PC-3 (cell line): ENCODE measurements at places on chromosomes 12 and 14. TPM values are rescaled to one million over a fixed set of nuclear protein-coding genes. Genes with fewer than 3 reads are reported as not detected.

Gene DAO
- total RNA-seq, result not detected in 2 replicates

DNA sequence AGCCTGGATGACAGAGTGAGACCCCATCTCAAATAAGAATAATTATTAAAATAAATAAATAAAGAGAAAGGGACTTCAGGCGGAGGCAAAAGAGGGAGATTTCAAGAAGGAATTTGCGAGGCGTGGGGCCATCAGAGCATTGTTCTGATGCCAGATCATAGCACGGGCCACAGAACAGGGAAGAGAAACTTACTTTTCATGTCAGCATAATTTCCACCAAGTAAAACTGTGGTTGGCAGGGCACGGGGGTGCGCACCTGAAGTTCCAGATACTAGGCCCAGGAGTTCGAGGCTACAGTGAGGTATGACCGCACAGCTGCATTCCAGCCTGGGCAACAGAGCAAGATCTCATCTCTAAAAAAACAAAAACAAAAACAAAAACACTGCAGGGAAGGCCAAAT lies 11.0 kb upstream of the PLBD1 start:
- H3K4me1 ChIP-seq, result no peaks in the 10 kb centered on the region
- H3K27ac ChIP-seq, result no peak overlapping the region
- DNase-seq, result no peak
- no peak overlapping the region for H3K4me3 ChIP-seq

Gene MBD6
- total RNA-seq, result 13.1 and 13.2 TPM in 2 replicates

Gene INHBC
- not detected in 2 replicates for total RNA-seq

DNA sequence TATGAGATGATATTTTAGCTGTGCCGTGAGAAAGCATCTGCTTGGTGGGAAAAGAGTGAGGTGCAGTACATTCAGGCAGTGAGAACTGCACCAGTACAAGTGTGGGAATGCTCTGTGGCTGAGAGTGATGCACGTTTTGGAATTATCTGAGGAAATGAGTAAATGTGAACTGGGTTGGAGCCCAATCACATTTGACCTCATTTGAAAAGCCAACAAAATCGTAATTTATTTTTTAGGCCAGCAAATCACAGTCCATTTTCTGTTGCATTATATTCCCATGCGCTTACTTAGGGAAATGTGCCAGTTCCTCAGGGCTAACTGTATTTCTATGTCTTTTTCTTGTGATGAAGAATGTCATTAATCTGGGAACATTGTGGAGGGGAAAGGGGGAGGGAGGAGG lies 77.3 kb downstream of the SNAPC1 start:
- no peak overlapping the region for H3K4me3 ChIP-seq
- peak; percentile 22 for DNase-seq
- H3K27me3 ChIP-seq, result no peaks in the 10 kb centered on the region
- peak overlapping the region; percentile 73 for H3K27ac ChIP-seq

Gene FGF6
- total RNA-seq, result not detected in 2 replicates

DNA sequence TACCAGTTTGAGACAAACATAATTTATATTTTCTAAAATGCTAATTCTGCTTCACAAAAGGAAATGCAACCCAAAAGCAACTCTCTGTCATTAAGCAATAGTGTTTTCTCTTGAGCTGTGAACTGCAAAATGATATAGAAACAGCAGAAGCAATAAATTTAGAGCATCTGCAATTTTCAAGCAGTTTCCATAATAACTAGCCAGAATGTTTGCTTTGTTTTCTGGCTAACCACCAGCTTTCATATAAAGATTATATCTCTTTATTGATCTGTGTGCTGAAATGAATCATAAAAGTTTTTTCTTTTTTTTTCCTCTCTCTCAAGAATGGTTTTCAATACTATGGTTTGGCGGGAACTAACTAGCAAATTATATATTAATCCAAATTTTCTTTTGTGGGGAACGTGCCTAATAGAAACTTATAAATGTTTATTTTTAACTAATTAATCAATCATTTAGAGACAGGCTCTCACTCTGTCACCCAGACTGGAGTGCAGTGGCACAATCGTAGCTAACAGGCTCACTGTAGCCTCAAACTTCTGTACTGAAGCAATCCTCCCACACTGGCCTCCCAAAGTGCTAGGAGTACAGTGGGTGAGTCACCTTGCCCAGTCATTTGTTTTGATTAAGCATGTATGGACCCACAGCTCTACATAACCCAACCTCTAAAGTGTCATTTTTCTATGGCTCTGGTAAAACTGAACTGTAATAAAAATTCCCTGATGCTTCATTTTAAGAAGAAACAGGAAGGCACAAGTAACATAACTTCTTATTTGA lies 830.1 kb upstream of the MGAT4C start:
- H3K4me3 ChIP-seq, result no peak overlapping the region
- no peaks in the 10 kb centered on the region for H3K36me3 ChIP-seq
- peaks cover 21% of the 10 kb centered on the region for H3K4me1 ChIP-seq
- peak overlapping the region; percentile 79 for H3K27ac ChIP-seq

- peaks cover 41% of the 10 kb centered on the region for H3K27me3 ChIP-seq
- DNase-seq, result no peak
- no peaks in the 10 kb centered on the region for H3K4me1 ChIP-seq
- H3K4me3 ChIP-seq, result no peak overlapping the region
These were observed 285.6 kb upstream of the FKBP4 start for GRCh38 chr12:2509137-2509536.

GRCh38 chr12:61490526-61491498 lies 769.4 kb upstream of the USP15 start:
- no peak overlapping the region for H3K4me3 ChIP-seq
- peak; percentile 45 for DNase-seq
- no peak overlapping the region for H3K27ac ChIP-seq
- 0 out of 2 replicates have a peak, but pooled peaks cover 3% of the 10 kb centered on the region for H3K4me1 ChIP-seq
- no peaks in the 10 kb centered on the region for H3K36me3 ChIP-seq

Gene CLEC4C
- not detected in 2 replicates for total RNA-seq

DNA sequence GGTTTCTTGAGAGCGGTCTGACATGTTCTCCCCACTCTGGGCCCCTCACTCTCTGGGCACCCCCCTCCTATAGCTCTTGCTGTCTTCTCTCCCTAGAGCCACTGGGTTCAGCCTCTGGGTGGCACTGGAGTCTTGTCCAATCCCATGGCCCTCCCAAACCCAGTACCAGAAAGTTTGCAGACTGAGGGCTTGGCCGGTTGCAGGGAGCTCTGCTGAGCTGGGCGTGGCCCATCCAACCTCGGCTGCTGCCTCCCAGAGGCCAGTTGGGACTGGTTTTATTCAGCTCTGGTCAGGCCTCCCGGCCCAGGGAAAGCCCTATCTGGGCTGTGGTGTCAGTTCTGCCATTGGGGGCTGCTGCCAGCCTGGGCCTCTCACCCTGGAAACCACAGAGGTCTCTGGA lies 37.9 kb downstream of the ISCA2 start:
- no peak overlapping the region for H3K27ac ChIP-seq
- H3K4me1 ChIP-seq, result peaks cover 8% of the 10 kb centered on the region
- H3K4me3 ChIP-seq, result no peak overlapping the region
- peak; percentile 56 for DNase-seq
- no peaks in the 10 kb centered on the region for H3K36me3 ChIP-seq

DNA sequence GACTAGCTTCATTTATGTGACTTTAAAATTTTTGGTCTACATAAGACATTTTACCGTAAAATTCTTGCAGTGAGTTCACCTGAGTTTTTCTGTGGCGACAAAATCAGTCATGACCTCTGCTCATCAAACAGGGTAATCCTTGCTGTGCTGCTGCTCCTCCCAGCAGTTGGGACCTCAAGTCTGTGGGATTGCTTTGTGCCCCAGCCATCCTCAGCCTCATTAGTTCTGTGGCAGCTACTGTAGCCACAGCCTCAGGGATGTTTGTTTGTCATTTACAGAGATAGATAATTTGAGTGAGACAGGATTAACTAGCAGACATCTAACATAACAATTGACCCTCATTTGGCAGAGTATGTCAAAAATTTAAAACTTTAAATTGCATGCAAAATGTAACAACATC lies 357.0 kb downstream of the PCNX1 start:
- H3K27me3 ChIP-seq, result no peaks in the 10 kb centered on the region
- H3K36me3 ChIP-seq, result no peaks in the 10 kb centered on the region
- no peak for DNase-seq
- peaks cover 8% of the 10 kb centered on the region; the same call in 1 of the 2 replicates for H3K4me1 ChIP-seq
- no peak overlapping the region for H3K4me3 ChIP-seq

DNA sequence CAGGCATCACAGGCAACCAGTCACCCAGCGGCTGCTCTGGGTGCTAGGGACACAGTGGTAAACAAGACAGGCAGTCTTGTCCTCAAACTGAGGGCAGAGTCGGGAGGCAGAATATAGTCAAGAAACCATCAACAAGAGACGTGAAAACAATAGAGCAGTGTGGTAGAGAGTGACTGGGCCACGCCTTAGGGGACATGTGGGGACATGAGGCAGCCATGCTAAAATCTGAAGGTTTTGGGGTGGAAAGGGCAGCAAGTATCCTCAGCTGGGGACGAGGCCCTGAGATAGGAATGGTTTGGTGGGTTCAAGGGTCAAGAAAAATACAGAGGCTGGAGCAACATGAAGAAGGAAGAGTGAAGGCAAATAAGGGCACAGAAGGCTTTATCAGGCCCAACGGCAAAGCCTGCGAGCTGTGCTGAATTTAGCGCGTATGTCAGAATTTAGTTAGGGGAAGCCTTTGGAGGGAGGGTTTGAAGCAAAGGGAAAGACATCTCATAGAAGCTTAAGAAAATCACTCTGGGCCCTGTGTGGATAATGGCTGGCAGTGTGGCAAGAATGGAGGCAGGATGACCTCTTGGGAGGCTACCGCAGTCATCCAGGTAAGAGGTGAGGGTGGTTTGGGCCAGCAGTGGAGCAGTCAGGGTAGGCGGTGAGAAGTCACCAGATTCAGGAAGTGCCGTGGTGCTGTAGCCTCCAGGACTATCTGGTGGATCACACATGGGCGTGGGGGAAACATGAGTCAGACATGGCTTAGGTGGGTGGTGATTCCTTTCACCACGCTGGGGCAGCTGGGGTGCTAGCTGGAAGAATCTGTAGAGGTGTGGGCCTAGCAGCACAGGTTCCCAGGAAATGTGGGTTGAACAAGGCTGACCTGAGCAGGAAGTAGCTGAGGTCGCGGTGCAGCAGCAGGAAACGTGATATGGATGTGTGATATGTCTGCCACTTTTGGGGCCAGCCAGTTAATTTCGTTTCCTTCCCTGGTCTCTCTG lies 3.0 kb downstream of the EVL start:
- H3K36me3 ChIP-seq, result no peaks in the 10 kb centered on the region
- peaks cover 31% of the 10 kb centered on the region for H3K4me1 ChIP-seq
- peak; percentile 92 for DNase-seq
- no peaks in the 10 kb centered on the region for H3K27me3 ChIP-seq
- H3K4me3 ChIP-seq, result no peak overlapping the region
- H3K27ac ChIP-seq, result peak overlapping the region; percentile 88

- H3K4me1 ChIP-seq, result no peaks in the 10 kb centered on the region
- DNase-seq, result no peak
- no peak overlapping the region for H3K27ac ChIP-seq
- H3K27me3 ChIP-seq, result no peaks in the 10 kb centered on the region
- H3K4me3 ChIP-seq, result no peak overlapping the region
These were observed 61.9 kb downstream of the SLC16A7 start for GRCh38 chr12:59657711-59658110.

- H3K4me3 ChIP-seq, result peak overlapping the region; percentile 3; the same call in 1 of the 2 replicates
- H3K36me3 ChIP-seq, result peaks cover 60% of the 10 kb centered on the region
- peaks cover 65% of the 10 kb centered on the region for H3K4me1 ChIP-seq
These were observed 6.7 kb downstream of the DDX47 start for GRCh38 chr12:12819752-12820311.

- no peaks in the 10 kb centered on the region for H3K27me3 ChIP-seq
- H3K36me3 ChIP-seq, result no peaks in the 10 kb centered on the region
- no peak overlapping the region for H3K4me3 ChIP-seq
- peak overlapping the region; percentile 64 for H3K27ac ChIP-seq
- H3K4me1 ChIP-seq, result peaks cover 36% of the 10 kb centered on the region
These were observed 412.8 kb upstream of the MGAT4C start for GRCh38 chr12:86669010-86669409.
